ENCODE measurements at places on chromosomes 7 and 10. TPM values are rescaled to one million over a fixed set of nuclear protein-coding genes. Genes with fewer than 3 reads are reported as not detected.

Gene KIAA1217
- total RNA-seq, result 3.1 TPM

Gene ANKRD30A
- total RNA-seq, result 0.64 TPM

Gene OR9A2
- not detected for total RNA-seq

Gene PHKG1
- 0.63 TPM for total RNA-seq

Gene ADCYAP1R1
- 0.13 TPM for total RNA-seq

Gene ADCY1
- total RNA-seq, result 2.5 TPM

Gene MYO1G
- 0.09 TPM for total RNA-seq

Gene LOXL4
- 1.3 TPM for total RNA-seq

All from A549 treated with DMSO at 1 μM for 4 hours (cell line).